Stimulated activated CD8-positive, alpha-beta memory T cell treated with anti-CD3 and anti-CD28 coated beads, Interleukin-15, amount 100 ng/mL, for 4 hours (primary cell): ENCODE measurements at places on chromosomes 4 and X.
A peak's percentile ranks its signal among the peaks of the same experiment; 100 is the strongest.

DNA sequence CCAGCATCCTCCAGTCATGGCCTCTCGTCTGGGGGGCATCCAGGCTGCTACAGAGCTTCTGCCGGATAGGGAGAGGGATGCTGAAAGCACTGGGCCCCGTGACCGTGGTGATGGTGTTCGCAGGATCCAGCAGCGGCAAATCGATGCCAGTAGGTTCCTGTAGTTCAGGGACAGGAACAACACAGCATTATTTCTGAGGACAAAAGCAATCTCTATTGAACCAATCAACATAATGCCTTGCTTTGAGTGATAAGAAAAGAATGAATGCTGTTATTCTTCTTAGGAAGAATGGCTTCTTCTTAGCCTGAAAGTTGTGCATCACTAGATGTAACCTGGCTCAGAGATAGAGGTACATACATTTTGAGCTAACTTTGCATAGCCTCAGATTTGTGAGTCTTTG lies 378.6 kb downstream of the UNC5C start:
- no peak for DNase-seq

DNA sequence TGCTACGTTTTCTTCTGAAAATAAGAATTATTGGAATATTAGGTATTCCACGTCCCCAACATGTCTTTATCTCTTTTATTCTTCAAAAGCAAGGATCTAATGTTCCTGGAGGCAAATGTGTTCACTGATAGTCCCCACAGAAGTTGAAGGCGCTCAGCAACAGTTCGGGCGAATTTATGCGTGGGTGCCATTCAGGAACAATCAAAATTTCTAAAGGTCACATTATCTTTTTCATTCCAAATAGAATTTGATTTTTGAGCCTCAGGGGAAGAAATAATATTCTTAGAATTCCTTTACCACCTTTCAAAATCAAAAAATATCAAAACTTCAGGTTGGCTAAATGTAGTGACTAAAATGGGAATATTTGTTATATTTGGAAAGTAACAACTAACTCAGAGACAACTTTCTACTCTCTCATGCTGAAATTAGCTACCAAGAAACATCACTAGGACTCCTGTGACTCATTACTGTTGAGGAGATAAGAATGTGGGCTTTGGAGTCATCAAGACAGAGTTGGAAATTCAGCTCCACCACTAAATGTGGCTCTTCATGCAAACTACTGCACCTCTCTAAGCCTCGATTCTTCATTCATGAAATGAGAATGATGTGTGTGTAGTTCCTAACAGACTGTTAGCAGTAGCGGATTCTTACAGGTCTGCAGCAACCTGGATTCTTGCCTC lies 72.3 kb upstream of the KIT start:
- DNase-seq: no peak

GRCh38 chrX:107601326-107601725 lies 27.0 kb upstream of the PRPS1 start:
- no peak for DNase-seq

DNA sequence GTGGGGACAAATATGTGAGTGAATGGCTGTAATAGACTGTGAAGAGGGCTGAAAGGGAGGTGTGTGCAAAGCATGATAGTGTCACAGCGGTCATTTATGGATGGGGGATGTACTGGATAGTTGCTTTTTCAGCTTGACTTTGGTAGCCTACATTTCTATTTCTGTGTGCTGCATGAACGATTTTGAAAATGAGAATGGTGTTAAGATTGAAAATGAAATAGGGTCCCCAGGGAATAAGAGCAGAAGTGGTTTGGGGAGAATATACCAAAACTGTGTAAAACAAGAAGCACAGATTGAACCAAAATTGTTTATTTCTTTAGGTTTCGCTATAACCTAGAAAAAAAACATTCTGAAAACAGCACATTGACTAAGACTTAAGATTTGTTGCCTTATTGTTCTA lies 58.8 kb upstream of the CLNK start:
- no peak for DNase-seq

- DNase-seq: no peak
These were observed 211.4 kb downstream of the SLIT2 start for GRCh38 chr4:20463176-20463430.

DNA sequence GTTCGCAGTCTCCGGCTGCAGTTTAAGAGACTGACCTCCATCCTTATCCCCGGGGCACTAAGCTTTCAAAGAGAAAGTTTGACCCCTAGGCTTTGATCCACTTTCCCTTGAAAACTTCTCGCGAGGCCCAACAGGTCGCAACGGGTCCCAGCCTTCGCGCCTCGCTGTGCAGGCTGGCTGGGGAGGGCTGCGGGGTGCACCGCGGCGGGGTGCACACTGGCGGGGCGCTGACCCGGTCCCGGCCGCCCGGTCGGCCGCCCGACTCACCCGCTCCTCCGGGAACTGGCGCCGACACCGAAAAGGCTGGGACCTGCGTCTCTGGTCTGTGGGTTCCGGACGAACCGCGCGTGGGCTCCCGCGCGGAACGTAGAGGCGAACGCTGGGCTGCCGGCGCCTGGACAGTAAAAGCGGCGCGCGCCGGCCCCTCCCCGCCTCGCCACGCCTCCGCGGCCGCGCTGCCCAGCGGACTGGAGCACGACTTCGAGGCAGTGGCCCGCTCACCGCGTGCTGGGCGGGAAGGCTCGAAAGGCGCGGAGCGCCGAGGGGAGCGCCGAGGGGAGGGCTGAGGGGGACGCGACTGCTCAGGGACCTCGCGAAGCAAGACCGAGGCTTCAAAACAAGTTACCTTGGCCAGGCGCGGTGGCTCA lies at the start of gene TAF7L:
TSS of gene TAF7L (minus strand) at position 378 of the 647 bp plus-strand sequence. CDS start 3,791 bp downstream, outside the sequence.
- no peak for DNase-seq

DNA sequence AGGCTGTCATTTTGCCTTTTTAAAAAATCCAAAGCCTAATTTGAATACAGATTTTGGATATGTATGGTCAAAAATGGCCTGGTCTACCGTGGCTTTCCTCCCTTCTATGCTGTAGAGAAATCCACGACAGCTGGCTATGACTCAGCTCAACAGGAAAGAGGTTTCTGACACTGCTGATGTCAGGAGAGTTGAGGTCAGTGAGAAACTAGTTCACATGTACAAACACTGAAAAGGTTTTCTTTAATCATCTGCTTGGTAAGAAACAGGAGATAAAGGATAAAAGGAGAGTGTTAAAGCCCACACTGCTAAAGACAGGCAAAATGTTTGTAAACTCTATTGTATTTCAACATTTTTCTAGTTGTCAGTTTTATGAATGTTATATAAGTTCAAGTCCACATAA lies 113.9 kb downstream of the NYX start:
- DNase-seq: peak; percentile 14

DNA sequence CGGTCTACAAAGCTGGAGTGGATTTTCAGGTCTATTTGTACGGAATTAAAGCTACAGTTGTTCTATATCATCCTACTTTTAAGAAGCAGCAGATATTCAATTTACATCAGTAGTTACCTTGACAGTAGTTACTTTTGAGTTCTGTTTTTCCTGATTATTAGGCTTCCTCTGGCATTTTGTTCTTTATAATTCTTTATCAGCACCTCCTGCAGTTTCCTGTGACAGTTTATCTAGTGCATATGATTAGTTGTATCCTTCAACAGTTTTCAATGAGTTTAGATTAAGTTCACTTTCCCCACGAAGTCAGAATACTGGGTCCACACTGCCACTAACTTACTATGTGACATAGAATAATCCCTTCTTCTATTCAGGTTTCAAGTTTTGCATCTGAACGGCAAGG lies 71.7 kb downstream of the IDS start:
- DNase-seq: no peak

DNA sequence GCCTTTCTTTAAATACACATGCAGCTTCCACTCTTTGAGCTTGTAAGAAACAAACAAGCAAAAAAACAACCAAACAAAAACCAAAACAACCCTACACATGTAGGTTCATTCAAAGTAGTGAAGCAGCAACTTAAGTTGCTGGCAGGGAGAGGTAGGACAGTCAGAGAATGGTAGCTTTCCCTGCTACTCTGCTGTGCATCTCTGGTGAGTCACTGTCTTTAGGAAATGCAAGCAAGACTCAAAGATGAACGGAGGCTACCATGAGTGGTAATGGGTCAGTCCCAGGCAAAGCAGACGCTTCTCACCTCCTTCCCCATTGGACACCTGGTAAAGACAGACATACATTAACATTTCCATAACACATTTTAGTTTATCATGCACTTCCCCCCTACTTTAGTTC lies 43.2 kb downstream of the PGRMC2 start:
- no peak for DNase-seq
